GM23248 (cell line): ENCODE measurements at places on chromosomes 12 and 14. TPM values are rescaled to one million over a fixed set of nuclear protein-coding genes. Genes with fewer than 3 reads are reported as not detected.
A peak's percentile ranks its signal among the peaks of the same experiment; 100 is the strongest.

GRCh38 chr12:106238146-106238545 lies 9.7 kb downstream of the CKAP4 start:
- no peak for DNase-seq

GRCh38 chr12:9727813-9728212 lies 5.1 kb downstream of the CLECL1 start:
- no peak for DNase-seq

DNA sequence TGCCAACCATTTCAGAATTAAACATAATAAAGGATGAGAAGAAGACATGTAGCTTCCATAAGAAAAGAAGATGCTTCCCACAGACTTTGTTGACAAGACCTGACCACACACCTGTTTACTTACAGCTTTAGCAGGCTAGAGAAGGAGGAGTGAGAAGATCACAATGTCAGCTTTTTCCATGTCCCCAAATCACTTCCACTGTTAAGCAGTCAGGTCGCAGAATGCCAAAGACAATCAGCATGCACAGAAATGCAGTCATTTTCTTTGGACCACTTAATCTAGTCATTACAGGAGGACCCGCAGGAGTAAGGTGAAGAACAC lies 314.9 kb downstream of the SSPN start:
- DNase-seq: no peak

GRCh38 chr12:8773461-8773860 lies 49.0 kb upstream of the A2ML1 start:
- no peak for DNase-seq

GRCh38 chr12:63995512-63995911 lies 151.0 kb downstream of the SRGAP1 start:
- DNase-seq: no peak

- DNase-seq: no peak
These were observed 23.5 kb upstream of the INF2 start for GRCh38 chr14:104665657-104666522.

DNA sequence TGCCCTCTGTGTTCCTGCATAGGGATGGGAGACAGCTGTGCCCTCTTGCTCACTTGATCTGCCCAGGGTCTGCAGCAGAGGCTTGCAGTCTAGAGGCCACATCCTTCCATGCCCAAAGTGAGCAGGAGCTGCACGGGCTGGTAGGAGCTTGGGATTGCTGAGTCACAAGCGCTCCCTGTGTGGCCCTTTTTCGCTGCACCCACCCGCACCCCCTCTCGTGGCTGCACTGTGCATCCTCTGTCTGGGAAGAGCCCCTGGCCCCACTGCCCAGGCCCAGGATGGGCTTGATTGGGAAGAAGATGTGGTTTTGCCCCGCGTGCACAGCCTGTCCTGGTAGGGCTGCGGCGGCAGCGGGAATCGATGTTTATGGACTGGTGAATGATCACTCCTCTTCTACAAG lies 192.4 kb downstream of the TSPAN9 start:
- no peak for DNase-seq

- no peak for DNase-seq
These were observed 14.4 kb downstream of the FRMD6 start for GRCh38 chr14:51666070-51666469.

DNA sequence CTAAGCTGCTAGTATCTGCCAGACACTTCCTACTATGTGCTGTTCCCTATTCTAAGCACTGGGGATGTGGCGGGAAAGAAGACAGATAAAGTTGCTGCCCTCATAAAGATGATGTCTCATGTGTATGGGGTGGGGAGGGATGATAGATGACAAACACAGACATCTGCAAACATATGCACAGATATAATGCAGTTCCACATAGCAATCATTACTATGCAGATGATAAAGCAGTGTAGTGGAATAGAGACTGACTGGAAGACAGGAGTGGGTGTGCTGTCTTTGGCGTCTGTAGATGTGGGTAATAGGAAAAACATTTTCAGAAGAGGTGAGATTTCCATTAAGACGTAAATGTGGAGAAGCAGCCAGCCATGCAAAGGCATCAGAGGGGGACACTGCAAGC lies 243.6 kb downstream of the DPY19L2 start:
- DNase-seq: no peak

DNA sequence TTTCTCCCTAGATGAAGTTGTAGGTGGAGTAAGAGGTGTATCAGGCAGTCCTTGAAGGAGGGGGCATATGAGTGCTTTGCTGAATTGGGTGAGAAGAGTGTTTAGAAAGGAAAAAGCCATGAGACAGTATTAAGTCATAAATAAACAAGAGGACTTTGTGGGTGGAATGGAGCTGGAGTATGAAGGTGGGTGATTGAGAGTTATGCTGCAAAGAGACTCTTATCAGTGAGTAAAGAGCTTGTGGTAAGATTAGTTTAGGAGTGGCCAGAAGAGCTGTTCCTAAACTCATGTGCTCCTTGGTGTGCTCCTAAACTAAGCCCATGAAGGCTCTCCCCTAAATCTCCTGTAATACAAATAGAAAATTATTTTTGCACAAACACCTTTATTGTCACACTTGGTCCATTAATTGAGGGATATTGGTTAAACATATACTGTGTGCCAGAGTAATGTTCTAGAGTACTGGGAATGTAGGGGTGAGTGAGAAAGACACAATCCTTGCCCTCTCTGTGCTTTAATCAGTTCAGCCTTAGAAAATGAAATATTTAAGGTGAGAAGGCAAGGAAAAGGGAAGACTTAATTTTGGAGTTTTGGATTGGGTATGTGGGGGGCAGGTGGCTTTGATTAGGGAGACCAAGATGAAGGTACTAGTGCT lies 9.8 kb downstream of the CHPT1 start:
- no peak for DNase-seq

GRCh38 chr14:38786921-38787320 lies 316.1 kb downstream of the SEC23A start:
- DNase-seq: peak; percentile 11

- DNase-seq: no peak
These were observed 229.1 kb downstream of the PPM1H start for GRCh38 chr12:62705846-62706245.

DNA sequence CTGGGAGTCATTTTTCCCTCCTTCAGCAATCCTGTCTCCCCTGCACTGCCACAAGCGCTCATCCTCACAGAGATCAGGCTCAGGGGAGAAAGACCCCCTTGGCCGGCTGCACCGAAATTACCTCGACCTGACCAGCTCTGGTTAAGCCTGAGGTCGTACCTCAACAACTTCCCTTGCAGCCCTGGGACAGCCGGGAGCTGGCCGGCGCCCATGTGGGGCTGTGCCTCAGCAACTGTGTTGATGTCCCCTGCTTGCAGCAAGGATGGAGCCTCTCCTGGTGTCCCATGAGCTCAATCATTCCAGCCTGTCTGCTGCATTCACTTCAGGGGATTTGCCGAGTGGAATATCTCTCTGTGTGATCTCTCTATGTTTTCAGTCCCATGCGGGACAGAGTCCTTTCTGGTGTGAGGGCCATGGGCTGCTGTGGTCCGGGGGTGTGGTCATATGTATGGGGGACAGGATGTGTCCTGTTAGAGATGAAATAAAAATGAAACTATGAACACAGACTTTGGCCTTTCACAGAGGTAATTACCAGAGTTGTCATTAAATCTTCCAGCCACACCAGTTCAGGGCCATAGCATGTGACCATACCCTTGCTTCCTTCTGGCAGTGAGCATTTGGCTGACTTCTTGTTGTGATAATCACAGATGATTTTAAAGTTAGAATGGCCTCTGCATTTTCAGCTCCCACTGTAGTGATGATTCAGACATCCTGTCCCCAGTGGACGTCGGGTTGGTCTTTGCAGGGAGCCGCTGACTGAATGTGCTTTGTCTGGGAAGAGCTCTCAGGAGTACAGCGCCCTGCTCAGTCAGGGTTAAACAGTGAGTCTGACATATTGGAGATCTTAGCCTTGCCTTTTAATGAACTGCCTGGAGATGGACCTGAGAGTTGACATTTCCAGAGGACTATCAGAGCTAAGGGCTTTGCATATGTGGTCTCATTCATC lies 405.9 kb downstream of the AACS start:
- no peak for DNase-seq

- no peak for DNase-seq
These were observed 543.7 kb upstream of the TMEM132C start for GRCh38 chr12:127723251-127723650.

DNA sequence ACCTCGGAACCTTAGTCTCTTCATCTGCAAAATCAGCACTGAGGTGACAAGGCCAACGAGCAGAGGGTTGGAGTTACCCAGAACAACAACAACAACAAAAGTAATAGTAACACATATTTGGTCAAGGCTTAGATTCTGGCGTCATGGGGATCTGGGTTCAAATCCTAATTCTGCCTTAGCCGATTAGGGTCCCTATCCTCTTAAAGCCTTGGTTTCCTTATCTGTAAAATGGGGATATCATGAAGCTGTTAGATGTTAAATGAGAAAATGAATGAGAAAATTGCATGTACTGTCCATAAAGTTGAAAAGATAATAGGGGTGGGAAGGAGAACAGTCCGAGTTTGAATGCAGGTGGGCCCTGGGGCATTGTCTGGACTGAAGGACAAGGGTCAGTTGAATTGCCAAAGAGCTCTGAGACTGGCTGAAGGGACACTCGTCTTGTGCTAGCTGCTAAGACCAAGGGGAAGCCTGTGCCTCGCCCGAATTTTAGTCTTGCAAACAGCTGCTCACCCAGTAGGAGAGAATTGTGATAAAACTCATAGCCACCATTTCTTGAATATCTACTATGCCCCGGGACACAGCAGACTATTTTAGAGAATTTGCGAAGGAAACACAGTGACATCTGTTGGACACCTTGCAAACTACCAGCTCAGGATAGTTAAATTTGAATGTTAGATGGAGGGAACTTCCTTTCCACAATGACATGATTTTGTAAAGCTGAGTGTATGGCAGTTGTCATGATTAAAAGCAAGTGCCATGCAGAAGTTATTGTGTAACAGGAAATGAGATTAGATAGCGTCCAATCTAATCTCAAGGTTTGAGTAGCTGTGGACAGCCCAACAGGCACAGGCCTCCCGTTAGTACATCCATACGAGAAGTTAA lies 6.8 kb upstream of the HNF1A start:
- peak; percentile 78 for DNase-seq

DNA sequence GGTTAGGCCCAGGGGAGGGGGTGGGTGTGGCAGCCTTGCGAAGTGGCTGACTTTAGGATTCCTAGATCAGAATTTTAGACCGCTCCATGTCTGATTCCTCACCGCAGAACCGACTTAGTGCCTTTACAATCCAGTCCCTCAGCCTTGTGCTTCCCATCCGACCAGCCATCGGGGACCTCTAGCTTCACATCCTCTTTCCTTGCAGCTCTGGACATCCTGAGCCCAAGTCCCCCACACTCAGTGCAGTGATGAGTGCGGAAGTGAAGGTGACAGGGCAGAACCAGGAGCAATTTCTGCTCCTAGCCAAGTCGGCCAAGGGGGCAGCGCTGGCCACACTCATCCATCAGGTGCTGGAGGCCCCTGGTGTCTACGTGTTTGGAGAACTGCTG lies 557 bp downstream of the COPS7A start:
- DNase-seq: peak; percentile 52

GRCh38 chr14:100762901-100763300 lies 36.2 kb downstream of the DLK1 start:
- no peak for DNase-seq

GRCh38 chr12:61998791-61999190 lies 261.4 kb upstream of the USP15 start:
- no peak for DNase-seq

DNA sequence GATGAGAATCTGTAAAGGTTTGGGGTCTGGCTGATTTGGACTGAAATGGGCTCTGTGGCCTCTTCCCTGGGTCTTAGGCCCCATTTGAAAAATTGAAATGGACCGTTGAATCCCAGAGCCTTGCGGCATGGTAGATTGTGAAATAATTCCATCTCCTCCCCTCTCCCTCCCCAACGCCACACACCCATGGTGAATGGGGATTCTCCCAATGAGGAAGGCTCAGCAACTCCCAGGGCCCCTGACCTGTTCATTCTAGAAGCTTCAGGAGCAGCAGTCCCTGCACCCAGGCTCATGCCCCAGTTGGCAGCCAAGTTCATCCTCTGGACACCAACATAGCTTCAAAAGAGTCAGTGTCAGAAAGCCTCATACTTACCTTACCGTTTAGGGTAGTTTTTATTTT lies 217.4 kb downstream of the ZFP36L1 start:
- DNase-seq: no peak

- no peak for DNase-seq
These were observed 303.8 kb downstream of the TMEM121 start for GRCh38 chr14:105830171-105830570.

DNA sequence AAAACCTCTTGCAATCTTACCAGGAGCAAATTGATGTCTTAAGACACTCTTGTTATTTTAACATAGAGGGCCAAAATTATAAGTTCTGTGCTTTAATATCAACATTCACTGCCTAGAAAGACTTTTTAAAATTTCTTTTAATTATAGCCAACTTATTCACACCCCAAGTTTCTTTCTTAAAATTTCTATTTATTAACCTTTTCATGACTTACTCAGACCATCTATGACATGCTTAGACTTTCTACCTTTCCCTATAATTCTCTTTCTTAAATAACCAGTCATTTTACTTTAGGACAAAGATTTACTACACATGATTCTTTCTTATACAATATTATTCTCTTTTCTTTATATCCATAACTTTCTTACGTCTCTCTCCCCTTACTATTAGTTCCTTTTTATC lies 220.4 kb downstream of the NUBPL start:
- no peak for DNase-seq

GRCh38 chr14:68606176-68606575 lies 186.7 kb downstream of the ZFP36L1 start:
- no peak for DNase-seq

GRCh38 chr12:131737150-131737827 lies 26.4 kb downstream of the SFSWAP start:
- DNase-seq: peak; percentile 36

DNA sequence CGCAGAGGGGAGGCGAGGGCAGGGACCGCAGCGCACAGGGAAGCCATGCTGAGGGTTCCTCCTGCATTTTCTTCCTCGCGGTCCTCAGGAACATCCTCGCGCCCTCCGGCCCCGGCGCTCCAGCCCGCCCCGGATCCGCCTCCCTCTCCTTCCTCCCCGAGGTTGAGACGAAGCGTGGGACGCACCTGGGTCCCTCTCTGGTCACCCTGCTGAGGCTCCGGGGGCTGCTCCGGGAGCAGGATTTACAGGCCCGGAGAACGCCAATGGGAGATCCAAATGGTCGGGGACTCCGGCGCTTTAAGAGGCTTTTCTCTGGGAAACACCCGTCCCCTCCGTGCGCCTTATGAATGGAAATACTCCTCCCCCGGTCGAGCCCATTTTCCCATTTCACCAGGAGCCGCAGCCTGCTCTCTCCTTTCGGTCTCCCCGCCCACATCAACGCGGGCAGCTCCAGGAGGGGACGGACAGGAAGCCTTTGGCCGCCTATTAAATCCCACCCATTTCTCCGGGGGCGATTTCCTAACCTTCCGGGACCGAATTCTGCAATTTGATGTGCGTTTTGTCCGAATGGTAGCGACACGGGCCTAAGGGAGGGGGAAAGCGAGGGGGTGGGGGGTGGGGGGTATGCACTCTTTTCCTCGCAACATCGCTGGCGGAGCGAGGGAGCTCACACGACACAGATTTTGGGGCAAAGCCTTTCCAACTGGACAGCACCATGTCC lies at the start of gene UNC79:
TSS of gene UNC79 (plus strand) at position 625 of the 721 bp plus-strand sequence. CDS start at position 716, 91 bp downstream.
- DNase-seq: peak; percentile 8

- DNase-seq: no peak
These were observed 295.0 kb upstream of the RTL1 start for GRCh38 chr14:101198398-101199027.

HOXC10 gene
- not detected in 2 replicates for total RNA-seq

GPR84 gene
- total RNA-seq: not detected in 2 replicates

DMAC2L gene
- 4.4 and 7.8 TPM in 2 replicates for total RNA-seq

SAMD15 gene
- 1.4 and 2.8 TPM in 2 replicates for total RNA-seq

TCL1B gene
- total RNA-seq: not detected in 2 replicates
